Muscle of back (tissue), 13 donors: ENCODE measurements at places on chromosomes 6 and 20. TPM values are rescaled to one million over a fixed set of nuclear protein-coding genes. Genes with fewer than 3 reads are reported as not detected.

Gene C20orf96
- polyA plus RNA-seq, result 12.8 TPM

Gene TCEA2
- polyA plus RNA-seq, result 38.5 TPM

Gene DBNDD2
- polyA plus RNA-seq, result 23.4 TPM

Gene CCN6
- 0.19 TPM for polyA plus RNA-seq

Gene ADGB
- not detected for polyA plus RNA-seq

Gene CD109
- polyA plus RNA-seq, result 15.5 TPM

Gene ULBP2
- polyA plus RNA-seq, result 0.78 TPM

Gene CGAS
- 4.6 TPM for polyA plus RNA-seq

Gene RANBP9
- polyA plus RNA-seq, result 34.6 TPM

Gene LPA
- not detected for polyA plus RNA-seq

Gene PDE10A
- polyA plus RNA-seq, result 7.4 TPM

Gene SUMO4
- 0.47 TPM for polyA plus RNA-seq

- peak; percentile 71 for DNase-seq
These were observed 45.4 kb downstream of the AKAP12 start for GRCh38 chr6:151285122-151285521.

- no peak for DNase-seq
These were observed 60.2 kb upstream of the TMEM244 start for GRCh38 chr6:129921169-129921817.

DNA sequence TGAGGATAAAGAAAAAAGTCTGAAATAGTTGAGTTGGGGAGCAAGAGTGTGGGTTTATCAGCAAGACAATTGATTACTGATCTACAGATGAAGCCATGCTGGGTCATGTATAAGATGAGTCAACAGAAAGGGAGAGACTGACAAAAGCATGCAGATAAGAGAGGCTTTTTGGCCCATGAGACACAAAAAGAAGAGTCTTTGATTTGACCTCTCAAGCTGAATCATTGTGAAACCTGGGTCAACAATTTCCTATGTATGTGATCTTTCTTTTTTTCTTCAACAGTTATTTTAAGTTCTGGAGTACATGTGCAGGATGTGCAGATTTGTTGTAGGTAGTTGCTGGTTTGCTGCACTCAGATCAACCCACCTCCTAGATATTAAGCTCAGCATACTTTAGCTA is 15.9 kb downstream of the RIMS1 start:
- no peak for DNase-seq

DNA sequence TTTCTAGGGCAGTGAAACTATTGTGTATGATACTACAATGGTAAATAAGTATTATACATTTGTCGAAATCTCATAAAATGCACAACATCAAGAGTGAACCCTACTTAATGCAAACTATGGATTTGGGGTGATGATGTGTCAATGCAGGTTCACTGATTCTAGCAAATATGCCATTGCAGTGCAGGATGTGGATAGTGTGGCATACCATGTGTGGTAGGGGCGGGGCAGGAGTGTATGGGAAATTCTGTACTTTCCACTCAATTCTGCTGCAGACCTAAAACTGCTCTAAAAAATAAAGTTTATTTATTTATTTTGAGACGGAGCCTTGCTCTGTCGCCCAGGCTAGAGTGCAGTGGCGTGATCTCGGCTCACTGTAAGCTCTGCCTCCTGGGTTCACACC is 44.3 kb downstream of the ABHD12 start:
- no peak for DNase-seq

GRCh38 chr20:11890331-11891076 is 27.2 kb upstream of the BTBD3 start:
- peak; percentile 97 for DNase-seq

DNA sequence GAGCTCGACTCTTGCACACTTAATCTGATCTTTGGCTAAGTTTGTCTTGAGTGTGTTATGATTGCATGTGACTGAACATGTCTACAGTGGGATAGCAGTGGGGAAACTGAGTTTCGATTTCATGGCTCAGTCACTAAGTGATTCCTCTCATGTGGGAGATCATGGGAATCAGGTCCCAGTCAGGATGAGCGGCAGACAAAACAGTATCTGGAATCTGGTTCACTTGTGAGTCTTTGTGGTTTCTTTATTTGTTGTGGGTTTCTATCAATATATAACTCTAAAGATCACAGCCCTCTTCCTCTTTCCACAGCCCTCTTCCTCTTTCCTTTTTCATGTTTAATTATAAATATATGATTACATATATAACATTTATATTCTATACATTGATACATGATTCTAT is 4.0 kb downstream of the RPP21 start:
- no peak for DNase-seq

DNA sequence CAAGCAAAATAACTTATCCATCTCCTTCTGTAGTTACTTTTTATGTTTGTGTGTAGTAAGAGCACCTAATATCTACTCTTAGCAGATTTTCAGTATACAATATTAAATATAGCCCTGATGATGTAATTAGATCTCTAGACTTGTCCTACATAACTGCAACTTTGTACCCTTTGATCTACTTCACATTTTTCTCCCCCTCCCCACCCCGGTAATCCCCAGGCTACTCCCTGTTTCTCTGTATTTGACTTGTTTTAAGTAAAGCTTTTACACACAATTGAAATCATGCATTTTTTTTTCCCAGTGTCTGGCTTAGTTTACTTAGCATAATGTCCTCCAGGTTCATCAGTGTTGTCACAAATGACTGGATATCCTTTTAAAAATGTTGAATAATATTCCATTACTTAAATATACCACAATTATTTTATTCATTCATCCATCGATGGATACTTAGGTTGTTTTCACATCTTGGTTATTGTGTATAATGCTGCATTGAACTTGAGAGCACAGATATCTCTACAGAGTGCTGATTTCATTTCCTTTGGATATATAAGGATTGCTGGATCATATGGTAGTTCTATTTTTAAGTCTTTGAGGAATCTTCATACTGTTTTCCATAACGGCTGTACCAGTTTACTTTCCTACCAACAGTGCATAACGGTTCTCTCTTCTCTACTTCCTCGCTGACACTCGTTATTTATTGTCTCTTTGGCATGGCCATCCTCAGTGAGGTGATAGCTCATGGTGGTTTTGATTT is 212.7 kb downstream of the CDKAL1 start:
- no peak for DNase-seq

- no peak for DNase-seq
These were observed 74.7 kb downstream of the DHX35 start for GRCh38 chr20:39036851-39037250.

- peak; percentile 34 for DNase-seq
These were observed 42.5 kb upstream of the TLDC2 start for GRCh38 chr20:36833275-36834020.

DNA sequence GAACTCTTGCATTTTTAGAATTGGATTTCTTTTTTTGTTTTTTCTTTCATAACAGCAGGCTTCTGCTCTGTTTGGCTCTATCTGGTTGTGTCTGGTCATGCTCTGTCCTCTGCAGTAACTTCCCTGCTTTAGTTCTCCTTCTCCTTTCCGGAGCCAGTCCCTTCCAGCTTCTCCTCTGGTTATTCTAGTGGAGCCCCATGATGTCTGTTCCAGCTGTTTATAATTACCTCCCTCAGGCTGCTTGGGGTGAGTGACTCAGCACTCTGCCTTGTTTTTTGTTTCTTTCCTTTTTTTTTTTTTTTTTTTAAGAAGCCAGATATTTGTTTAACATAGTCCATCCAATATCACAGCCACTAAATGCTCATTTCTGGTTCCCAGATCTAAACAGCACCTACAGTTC is 409.6 kb downstream of the MAFB start:
- peak; percentile 57 for DNase-seq

GRCh38 chr6:161482517-161482858 is 208.6 kb upstream of the AGPAT4 start:
- DNase-seq, result no peak

DNA sequence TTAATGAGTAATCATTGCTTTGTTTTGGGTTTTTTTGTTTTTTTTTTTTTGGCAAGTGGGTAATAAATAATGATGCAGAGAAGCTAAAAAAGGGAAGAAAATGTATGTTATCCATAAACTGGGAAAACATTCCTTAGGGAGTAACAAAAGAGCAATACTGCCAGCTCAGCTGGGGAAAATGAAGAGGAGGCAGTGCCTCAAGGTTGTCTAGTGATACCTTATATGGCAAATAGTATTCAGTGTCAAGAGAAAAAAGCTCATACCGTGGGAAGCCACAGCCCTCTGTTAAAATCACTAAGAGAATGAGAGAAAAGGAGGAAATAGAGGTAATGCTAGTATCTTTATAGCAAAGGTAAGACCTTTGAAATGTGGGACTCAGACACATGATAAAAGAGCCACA is 47.1 kb upstream of the SMLR1 start:
- no peak for DNase-seq

DNA sequence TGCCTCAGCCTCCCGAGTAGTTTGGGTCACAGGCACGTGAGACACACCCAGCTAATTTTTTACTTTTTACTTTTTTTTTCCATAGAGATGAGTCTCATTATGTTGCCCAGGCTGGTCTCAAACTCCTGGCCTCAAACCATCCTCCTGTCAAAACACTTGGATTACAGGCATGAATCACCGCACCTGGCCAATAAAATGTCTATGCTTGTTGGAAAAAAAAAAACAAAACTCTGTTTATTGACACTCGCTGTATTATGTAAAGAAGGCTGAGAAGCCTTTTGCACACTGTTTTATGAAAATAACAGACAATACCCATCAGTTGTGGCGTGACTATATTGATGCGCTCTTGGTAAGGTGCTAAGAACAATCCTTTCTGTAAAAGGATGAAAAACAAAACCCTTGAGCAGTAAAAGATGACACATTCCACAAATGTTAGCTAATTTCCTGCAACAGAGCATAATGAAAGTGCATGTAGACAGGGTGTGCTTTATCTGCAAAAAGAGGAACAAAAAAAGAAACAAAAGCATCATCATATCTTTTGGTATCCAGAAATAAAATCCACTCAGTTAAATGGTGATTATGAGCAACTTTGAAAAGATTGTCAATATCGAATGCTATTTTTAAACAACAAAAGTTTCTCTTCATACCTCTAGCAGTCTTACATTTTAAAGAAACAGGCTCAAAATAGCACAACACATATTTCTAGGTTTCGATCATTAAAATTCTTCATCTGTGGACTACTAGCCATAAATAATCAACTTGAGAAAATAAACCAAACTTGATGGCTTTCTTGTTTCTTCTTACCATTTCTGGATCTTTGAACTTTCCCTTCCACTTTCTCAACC is 108.3 kb upstream of the PHACTR1 start:
- no peak for DNase-seq

GRCh38 chr20:34112600-34113101 is 608 bp upstream of the EIF2S2 start:
- DNase-seq, result peak; percentile 47

- no peak for DNase-seq
These were observed 361.5 kb upstream of the OPRM1 start for GRCh38 chr6:153677522-153677921.

GRCh38 chr6:130632277-130632676 is 194.9 kb upstream of the SMLR1 start:
- DNase-seq, result no peak

DNA sequence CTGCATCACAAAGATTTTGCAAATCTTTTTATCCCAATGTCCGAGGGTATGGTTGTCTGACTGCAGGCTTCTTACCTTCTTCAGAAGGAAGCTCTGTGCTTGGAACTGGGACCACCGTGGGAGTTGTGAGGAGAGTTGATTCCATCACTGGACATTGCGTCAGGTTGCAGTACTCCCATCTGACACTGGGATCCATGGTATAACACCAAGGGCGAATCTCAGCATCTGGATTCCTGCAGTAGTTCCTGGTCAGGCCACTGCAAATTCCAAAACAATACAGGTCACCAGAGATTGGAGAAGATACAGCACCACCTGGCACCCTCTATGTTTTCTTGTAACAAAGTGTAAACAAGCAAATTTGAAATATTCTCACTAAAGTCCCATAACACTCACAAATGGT is 77.7 kb downstream of the LPA start:
- no peak for DNase-seq

DNA sequence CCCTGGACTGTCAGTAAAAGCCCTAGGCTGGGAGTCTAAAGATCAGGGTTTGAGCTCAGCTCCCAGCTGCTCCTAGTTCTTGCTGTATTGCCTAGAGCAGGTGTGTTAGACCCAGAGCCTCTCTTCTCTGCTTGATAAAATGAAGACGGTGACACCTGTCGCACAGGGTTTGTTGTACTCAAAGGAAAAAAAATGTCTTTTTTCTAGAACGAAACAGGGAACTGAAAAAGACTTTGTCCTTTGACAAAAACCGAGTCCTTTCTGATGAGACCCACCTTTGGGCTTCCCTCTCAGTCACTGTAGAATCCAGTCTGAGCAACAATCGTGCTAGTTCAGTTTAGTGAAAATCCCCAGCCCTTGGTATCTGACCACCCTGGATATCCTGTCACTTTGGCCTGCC is 102.1 kb upstream of the LAMP5 start:
- no peak for DNase-seq

DNA sequence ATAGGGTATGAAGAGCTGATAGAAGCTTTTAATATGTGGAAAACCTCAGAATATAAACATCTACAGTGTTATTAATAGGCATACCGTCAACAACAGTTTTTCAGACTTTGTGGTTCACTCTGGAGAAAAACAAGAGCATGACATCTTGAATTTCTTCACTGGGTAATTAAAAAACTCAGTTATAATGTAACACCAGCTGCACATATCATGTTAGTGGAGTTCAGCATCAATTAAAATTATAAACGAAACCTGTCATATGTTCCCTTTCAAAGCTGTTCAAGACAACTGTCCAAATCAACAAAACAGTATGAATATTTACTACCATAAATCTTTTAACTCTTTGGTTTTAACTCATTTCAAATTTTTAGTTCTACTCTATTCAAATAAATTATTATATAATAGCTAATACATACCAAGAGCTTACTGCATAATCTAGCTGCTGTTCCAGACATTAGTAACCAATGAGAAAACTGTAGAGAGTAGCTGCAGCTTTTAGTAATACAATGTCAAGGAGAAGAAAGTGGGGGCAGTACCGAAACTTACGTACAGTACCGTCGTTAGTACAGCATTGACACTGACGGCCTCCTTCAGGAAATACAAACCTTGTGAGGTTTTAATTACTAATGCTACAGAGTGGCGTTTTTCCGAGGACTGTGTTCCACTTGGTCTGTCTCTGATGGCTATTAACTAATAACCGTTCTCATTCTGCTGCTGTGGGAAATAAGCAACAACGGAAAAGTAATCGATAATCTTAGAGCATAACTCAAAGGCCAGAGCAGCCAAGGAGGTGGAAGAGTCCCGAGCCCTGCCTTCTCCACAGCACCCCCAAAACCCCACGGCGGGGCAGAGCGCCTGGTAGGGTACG is 532 bp upstream of the PM20D2 start:
- peak; percentile 35 for DNase-seq

DNA sequence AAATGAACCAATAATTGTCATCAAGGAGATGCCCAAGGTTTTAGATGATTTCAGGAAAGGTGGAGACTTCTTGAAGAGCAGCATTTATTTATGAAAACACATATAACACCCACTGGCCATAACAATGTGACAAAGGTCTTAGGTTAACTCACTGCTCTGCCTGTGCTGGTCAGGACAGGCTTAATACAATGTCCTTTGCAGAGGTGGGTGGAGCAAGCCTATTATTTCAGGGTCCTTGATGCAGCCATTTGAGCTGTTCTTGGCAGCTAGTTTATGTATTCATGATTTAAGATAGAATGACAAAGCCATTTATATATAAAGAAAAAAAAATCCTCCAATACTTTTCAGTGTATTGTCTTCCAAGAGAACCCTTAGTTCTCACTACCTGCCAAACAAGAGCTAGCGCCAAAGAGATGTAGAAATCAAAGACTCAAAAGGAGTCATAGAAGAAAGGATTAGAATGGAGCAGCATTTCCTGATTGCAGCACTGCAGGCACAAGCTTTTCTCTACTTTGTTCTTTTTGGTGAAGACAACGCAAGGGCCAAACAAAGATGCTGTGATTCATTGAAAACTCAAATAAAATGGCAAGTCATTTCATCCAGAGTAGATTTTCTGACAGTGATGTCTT is 124.3 kb upstream of the TSHZ2 start:
- DNase-seq, result no peak
